ENCODE measurements at places on chromosomes 2 and 18.

GRCh38 chr2:109724533-109725460 lies 69.3 kb upstream of the RGPD5 start:
- no peak for DNase-seq

- no peak for DNase-seq
These were observed 666.8 kb downstream of the ARHGAP15 start for GRCh38 chr2:143796051-143796450.

GRCh38 chr2:11344956-11345677 lies 681 bp upstream of the ROCK2 start:
- DNase-seq: peak; percentile 22

- DNase-seq: no peak
These were observed 5.0 kb upstream of the DGKD start for GRCh38 chr2:233349005-233349998.

DNA sequence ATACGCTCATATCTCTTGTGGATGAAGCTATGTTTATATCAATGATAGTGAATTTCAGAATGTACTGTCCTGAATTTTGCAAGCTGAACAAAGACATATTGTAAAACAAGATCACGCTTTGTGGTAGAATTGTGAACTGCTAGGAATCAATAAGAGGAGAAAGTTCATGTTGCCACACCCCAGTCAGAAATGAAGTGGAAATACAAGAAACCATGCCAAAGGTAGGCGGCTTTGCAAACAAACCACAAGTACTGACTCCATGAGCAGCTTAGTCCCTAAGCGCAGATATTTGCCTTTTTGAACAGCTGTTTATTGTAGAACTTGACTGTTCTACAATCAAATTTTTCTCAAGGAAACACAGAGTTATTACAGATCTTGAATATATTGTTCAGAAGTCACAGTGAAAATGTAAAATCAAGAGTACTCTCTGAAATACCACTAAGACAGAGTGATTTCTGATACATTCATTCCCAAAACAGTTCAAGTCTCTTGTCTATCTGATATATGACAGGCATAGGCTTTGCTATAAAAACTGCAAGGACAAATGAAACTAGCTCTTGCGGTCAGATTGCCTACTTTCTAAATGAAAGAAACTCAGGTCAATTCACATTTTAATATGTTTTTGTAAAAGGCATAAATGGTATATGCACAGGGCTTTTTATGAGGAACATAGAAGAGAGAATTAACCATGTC lies 120.9 kb upstream of the CDH19 start:
- no peak for DNase-seq

DNA sequence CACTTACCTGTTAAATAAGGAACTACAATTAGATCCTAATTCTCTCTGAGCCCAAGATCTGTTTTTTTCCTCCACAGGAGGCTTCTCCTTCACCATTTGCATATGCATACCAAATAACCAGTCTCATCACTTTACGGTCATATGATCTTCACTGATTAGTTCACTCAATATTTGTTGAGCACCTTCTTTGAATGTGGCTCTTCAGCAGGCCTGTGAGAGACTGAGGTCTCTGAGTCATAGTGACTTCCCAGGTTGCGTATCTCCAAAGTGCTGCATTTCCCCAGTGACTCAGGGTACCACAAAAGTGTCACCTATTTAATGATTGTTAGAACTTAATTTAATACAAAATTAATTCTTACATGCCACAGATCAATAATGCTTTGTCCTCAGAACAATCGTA lies 108.8 kb upstream of the TRIB2 start:
- no peak for DNase-seq

DNA sequence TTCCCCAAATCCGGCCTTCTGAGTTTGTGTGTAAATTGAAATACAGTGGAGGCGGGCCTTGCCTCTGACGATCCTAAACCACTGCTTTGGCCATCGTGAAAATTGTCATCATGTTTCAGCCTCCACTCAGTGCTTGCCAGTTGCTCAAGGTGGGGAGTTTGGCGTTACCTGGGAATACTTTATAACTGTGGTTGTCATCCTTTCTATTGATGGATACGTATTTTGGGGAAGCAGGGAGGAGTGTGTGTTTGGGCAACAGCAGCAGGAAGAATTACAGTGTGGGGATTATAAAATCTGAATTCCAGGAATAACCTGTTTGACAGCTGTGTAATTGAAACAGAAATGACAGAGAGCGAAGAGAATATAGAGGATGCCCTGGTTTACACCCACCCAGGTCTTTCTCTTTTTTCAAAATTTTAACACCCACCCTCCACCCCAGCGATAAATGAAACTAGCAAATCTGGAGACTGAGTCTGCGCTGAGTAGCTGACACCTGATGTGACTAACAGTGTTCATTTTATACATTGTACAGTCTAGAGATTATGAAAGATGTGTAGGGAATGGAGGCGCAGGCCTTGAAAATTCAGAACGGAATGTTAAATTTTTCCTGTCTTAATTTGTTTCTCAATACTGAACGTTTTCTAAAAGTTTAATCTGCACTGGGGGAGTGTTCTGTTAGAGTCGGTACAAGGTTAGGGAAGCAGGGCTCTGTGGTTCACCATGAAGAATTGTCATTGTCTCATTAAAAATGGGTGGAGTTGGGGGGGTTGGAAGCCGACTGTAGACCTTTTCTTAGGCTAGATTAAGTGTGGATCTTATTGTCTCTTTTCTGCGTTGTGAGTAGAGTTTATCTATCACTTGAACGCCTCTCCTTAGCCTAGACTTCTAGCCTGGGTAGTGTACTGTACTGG lies 1.6 kb downstream of the MAP4K4 start:
- no peak for DNase-seq

Measured in NCI-H460 (cell line).